T-helper 1 cell (primary cell): ENCODE measurements at places on chromosomes 3 and 15.

DNA sequence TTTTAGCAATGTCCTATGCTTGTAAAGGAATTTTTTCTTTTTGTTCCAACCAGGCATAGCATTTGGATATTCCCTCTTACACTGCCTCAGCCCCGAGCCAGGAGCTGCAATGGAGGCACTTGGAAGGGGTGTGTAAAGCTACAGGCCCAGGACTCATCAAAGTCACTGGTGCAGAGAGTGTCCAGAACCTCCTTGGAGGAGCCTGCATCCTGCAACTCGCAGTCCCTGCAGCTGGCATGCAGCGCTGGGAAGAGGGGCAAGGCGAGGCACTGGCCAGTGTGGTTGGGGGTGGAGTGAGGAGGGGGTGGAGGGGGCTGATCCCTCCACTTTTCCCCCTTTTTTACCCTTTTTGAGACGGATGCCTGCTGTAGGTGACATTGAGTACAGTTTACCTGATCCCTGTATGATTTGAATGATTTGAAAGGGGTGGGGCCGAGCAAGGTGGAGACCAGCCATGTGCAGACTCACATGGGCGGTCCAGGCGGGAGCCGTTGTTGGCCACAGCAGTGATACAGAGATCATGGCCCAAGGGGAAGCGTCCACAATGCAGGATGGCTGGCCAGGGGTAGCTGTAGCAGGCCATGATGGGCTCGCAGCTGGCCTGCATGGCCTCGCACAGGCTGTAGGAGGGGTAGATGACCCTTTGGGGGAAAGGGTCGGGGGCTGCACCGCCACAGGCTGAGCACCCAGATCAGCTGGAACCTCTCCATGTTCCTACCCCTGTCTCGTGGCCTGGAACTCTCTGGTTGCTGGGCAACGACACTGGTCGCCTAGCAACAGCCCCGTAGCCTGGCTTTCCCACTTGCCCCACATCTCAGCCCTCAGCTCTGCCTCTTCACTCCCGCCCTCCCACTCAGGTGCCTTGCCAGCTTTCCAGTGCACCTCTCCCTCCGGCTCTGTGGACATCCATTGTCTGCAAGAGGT is 7.9 kb downstream of the P4HTM start:
- no peak for DNase-seq

DNA sequence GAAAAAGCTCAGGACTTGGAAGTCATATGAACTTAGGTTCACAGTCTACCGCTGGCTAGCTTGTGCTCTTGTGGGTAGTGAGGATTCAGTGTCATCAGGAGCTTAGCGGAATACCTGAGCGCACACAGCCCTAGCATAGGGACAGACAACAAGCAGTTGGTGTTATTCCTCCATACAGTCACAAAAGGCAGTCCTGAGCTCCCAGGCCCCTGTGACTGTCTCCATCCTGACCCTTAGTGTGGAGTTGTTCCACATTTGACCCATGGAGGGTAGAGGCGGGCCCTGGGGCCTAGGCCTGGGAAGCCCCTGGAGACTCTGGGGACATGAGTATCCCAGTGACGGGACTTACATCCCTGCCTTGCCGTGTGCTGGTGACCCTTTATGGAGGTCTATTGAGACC is 131.5 kb upstream of the PLXNA1 start:
- DNase-seq = no peak

- no peak for DNase-seq
Measured at GRCh38 chr15:70164910-70165715, 67.4 kb upstream of the TLE3 start.

- DNase-seq = no peak
Measured at GRCh38 chr3:142027735-142028134, 121.6 kb downstream of the TFDP2 start.

DNA sequence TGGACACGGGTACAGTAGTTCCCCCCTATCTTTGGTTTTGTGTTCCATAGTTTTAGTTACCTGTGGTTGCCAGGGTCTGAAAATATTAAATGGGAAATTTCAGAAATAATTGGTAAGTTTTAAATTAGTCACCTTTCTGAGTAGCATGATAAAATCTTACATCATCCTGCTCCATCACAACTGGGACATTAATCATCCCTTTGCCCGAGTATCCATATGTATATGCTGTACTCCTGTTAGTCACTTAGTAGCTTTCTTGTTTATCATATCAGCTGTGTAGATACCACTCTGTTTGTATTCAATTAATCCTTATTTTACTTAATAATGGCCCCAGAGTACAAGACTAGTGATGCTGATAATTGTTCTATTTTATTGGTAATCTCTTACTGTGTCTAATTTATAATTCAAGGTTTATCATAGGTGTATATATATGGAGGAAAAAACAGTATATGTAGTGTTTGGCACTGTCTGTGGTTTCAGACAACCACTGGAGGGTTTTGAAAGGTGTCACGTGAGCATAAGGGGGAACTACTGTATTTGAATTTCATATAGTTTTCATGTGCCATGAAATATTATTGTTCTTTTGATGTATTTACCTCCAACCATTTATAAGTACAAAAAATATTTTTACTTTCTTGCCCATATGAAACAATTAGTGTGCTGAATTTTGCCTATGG is 41.4 kb downstream of the CTDSPL2 start:
- no peak for DNase-seq

- no peak for DNase-seq
Measured at GRCh38 chr15:99495430-99496301, 70.1 kb upstream of the MEF2A start.

GRCh38 chr3:4823986-4824925 is 155.0 kb upstream of the BHLHE40 start:
- no peak for DNase-seq

DNA sequence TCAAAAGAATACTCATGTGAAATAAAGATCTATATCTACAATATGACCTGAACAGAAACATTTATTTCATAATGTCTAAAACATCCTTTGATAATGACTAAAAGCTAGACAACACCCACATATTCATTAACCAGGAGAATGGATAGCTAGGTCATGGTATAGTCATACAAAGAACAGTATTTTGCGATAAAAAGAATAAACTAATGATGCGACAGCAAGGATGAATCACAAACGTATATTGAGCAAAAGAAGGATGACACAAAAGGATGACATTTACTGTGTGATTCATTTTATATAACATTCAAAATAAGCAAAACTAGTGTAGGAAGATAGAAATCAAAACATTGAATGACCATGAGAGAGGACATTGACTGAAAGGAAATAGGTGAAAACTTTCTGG is 1233.1 kb downstream of the OTOL1 start:
- no peak for DNase-seq

DNA sequence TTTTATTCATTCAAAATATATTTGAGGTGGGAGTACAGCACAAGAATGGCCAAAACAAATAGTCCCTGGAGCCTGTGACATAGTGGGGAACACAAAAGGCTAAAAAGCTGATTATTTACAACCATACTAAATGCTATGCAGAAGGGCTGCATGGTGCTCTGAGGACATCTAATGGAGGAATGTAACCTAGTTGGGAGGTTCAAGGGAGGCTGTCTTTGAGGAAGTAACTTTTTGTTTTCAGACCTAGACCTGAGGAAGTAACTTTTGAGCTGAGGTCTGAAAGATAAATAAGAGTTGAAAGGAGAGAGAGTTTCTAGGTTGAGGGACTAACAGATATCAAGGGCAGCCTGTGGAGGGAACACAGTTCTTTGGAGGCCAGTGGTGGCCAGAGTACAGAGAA is 34.8 kb upstream of the RASA2 start:
- DNase-seq = peak; percentile 67

- DNase-seq = no peak
Measured at GRCh38 chr15:41566121-41566885, 7.3 kb downstream of the TYRO3 start.

- DNase-seq = no peak
Measured at GRCh38 chr3:64408770-64409169, 183.5 kb upstream of the PRICKLE2 start.

DNA sequence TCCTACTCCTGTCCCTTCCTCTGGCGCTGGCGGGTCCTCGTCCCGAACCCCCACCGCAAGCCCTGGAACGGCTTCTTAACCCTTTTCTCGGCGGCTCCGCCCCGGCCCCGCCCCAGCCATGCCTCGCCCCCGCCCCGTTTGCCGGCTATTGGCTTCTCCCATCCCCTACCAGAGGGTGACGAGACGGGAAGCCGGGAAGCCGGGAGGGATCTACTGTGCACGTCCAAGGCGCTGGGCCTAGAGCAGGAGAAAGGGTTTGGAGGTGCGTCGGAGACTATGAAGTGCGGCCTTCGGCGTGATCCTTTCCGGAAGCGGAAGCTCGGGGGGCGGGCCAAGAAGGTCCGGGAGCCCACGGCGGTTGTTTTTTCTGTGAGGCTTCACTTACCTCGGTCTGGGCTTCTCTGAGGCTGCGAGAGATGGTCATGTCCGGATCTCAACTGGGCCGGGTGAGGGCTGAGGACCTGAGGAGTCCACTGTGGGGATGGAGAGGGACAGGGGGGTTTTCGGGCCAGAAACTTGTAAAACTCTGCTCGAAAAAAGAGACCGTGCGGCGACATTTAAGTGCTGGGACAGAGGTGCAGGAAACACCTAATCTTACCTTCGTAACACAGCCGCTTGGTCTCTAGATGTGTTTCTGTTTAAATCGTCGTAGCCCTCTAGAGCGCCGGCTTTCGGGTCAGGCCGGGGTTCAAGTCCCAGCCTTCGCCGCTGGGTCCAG is 21.4 kb downstream of the ROPN1B start:
- peak; percentile 48 for DNase-seq

DNA sequence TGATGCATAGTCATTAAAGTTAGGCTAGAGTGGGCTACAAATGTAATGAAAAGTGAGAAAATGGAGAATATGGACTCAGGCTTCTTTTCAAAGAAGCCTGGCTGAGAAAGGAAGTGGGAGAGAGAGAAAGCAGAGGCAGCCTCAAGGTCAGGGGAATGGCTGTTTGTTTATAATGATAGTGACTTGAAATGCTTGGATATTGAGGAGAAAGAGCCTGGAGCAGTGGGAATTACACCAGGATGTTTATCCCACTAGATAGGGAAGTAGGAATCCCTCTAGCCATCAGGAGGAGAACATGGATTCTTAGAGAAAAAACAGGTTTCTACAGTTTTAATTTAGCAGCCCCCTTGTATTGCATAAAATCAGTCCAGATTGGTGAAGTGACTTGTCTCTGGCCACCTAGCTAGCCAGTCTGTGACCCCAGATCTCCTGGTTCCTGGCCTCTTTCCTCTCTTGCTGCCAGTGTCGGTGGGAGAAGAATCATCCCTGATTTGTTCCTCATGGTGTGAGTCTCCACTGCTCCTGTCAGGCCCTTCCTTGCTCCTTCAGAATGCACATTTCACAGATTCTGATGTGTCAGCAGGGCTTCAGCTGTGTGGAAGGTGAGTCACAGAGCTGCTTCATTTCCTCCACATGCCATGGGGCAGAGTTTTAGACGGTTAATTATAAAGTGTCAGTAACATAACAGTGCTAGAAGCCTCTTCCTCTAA is 32.9 kb downstream of the SEMA6D start:
- DNase-seq = no peak

GRCh38 chr3:2375376-2375775 is 276.7 kb downstream of the CNTN4 start:
- DNase-seq = no peak

DNA sequence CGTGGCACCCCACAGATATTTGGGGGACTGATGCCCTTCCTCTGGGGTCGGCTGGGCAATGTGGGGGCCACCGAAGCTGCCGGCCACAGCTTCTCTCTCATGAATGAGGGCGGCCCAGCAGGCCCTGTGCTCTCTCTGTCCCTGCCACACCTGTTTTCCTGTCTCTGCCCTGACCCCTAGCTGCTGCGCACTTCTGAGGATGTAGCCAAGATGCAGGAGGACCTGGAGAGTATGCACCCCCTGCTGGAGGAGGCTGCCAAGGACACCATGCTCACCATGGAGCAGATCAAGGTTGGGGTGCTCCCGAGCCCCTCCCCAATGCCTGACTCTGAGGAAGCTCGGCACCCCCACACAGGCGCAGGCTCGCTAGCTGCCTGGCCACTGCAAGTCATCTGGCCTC is 59.7 kb downstream of the SEMA3G start:
- DNase-seq = no peak

GRCh38 chr15:93046120-93046519 is 42.9 kb downstream of the RGMA start:
- no peak for DNase-seq

GRCh38 chr15:96064351-96064756 is 266.1 kb upstream of the NR2F2 start:
- no peak for DNase-seq

GRCh38 chr3:31067004-31067403 is 172.5 kb upstream of the GADL1 start:
- no peak for DNase-seq

DNA sequence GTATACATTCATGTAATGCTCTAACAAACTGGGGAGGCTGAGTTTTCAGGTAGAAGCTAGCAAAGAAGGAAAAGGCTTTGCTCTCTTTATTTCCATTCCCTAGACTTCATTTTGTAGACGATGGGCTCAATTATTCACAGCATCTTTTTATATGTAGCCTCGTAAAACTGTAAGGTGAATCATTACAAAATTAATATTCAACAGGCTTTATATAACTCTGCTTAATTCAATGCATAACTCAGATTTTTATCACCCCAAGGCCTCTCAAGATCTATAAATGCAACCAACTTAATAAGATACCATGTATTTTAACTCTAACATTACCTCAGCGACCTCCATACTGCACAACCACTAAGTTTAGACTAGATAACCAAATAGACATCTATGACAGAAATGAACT is 63.0 kb upstream of the FRMD4B start:
- DNase-seq = no peak

- DNase-seq = no peak
Measured at GRCh38 chr3:197253238-197253947, 45.0 kb downstream of the DLG1 start.

DNA sequence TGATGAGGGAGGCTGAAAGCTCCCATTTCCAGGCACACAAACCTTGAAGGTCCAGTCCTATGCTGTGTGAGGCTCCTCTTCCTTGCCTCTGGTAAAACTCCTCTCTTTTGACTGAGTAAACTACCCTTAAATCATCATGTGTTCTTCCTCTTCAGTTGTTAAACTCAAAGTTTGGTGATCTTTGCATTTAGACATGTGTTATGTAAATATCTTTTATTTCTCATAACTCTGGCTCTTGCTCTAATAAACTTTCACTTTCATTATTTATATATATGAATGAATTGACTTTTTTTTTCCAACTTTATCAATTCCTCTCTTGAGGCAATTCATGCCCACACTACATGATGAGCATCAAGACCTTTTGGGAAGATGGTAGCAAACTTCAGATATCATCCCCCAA is 26.6 kb downstream of the SUCNR1 start:
- no peak for DNase-seq

DNA sequence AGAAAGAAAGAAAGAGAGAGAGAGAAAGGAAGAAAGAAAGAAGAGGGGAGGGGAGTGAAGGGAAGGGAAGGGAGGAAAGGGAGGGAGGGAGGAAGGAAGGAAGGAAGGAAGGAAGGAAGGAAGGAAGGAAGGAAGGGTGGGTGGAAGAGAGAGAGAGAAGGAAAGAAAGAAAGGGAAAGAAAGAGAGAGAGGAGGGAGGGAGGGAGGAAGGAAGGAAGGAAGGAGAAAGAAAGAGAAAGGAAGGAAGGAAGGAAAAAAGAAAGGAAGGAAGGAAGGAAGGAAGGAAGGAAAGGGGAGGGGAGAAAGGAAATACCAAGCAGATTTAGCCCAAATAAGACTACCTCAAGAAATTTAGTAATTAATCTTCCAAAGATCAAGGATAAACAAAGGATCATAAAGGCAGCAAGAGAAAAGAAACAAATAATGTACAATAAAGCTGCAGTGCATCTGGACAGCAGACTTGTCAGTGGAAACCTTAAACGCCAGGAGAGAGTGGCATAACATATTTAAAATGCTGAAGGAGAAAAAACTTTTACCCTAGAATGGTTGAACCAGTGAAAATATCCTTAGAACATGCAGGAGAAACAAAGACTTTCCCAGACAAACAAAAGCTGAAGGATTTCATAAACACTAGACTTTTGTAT is 427.6 kb downstream of the TBL1XR1 start:
- no peak for DNase-seq
